Pons (tissue), 1 donor: ENCODE measurements at places on chromosomes 7 and 10.

GRCh38 chr10:11875494-11876281 is 52.5 kb downstream of the PROSER2 start:
- DNase-seq, result no peak

GRCh38 chr7:142469696-142470543 is 212.1 kb upstream of the PRSS58 start:
- no peak for DNase-seq

DNA sequence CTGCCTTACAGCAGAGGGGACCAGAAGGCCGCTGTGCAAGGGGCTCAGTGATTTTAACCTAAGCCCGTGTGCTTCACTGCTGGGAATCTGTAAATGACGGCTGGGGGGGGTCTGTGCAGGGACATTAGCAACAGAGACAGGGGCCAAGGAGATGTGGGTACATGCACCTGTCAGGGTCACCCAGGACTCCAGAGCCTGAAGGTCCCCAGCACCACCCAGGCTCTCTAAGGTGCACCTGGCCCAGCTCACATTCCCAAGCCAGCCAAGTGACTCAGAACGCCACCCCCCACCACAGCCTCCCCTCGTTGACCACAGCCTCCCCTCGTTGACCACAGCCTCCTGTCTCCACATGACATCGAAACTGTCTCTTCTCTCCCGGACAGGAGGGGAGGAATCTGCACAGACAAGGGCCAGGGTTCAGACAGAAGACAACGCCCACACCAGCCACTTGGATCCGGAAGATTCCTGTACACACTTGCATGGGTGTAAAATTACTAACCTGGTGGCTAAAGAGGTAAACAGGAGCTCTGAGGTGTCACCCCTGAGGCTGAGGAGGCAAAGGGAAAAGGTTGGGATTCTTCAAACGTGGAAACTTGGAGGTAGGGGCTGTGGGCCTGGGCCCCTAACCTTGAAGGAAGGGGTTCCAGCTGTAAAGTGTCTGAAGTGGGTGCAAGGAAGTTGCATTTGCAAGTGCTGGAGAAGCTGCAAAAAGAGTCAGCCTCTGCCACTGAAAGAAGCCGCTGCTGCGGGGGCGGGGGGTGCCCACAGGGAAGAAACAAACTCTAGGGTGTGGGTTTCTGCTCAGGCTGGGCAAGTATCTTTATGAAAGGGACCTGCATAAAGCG is 27.0 kb downstream of the CALML3 start:
- DNase-seq, result no peak

GRCh38 chr10:77163670-77164348 is 473.8 kb downstream of the KCNMA1 start:
- DNase-seq, result no peak

DNA sequence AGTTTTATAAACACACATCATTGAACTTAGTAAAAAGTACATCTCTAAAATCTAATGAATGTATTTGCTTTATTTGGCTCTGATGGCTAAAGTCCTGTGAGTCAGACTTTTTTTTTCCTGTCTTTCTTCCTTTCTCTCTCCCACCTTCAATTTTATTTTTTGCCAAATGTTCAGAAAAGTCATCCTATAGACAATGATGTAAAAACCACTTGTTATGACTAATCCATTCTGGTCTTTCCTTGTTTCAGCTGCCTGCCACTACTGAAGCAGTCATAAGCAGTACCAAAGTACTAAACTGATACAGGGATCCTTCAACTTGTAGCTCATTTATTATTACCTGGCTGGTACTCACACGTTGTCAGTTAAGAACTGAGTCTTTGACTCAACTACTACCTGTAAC is 23.9 kb downstream of the HECTD2 start:
- DNase-seq, result no peak

DNA sequence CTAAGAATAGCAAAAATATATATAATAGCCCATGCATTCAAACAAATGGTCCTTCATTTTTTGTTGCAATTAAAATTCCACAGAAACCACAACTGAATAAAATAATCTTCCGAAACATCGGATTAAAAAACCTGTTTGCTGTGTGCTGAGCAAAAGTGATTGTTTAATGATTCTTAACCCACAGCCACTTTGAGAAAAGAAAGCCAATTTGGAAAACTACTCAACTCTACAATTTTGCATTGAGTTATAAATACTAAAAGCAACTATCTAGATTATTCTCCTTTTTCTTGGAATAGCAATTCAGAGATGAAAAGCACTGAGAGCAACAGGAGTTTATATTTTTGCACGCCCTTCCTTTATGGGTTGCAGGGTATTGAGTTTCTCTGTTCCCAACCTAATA is 8.0 kb downstream of the ADRB1 start:
- no peak for DNase-seq

DNA sequence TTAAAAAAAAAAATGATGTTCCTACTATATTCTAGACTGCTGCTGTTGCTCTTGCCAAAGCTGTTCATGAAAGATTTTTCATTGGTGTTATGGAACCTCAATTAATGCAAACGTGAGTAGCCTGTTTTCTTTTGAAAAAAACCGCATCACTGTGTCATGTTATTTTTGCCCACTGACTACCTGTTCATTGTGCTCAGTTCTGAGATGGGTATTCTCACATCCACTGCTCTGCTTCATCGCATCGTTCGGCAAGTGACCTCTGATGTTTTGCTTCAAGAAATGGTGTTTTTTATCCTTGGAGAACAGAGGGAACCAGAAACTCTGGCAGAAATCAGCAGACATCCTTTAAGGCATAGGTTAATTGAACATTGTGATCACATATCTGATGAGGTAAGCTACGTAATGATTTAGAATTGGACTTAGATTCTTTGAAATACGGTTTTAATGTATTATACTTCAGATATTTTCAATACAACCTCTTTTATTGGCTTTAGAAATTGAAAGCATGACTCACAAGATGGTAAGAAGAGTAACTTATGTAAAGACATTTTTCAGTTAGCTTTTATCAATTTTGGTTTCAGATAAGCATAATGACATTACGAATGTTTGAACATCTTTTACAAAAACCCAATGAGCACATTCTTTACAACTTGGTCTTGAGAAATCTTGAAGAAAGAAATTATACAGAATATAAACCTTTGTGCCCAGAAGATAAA is 24.6 kb downstream of the FHIP2A start:
- no peak for DNase-seq
